ENCODE measurements at places on chromosomes 1 and 21.
A peak's percentile ranks its signal among the peaks of the same experiment; 100 is the strongest.

DNA sequence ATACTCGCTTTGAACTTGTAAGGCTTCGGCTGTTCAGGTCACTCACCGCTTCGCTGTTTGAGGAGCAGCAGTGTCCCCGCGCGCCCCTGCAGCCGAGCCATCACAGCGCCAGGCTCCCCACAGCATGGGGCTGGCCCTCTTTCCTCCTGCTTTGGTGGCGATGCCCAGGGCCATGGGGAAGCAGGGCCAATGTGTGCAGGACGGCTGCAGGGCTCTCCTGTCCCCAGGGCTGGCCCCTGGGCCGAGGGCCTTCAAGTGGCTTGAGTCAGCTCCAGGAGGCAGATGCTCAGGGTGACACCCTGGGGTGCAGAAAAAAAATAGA lies 38.5 kb upstream of the TRAPPC10 start:
- DNase-seq, result no peak

DNA sequence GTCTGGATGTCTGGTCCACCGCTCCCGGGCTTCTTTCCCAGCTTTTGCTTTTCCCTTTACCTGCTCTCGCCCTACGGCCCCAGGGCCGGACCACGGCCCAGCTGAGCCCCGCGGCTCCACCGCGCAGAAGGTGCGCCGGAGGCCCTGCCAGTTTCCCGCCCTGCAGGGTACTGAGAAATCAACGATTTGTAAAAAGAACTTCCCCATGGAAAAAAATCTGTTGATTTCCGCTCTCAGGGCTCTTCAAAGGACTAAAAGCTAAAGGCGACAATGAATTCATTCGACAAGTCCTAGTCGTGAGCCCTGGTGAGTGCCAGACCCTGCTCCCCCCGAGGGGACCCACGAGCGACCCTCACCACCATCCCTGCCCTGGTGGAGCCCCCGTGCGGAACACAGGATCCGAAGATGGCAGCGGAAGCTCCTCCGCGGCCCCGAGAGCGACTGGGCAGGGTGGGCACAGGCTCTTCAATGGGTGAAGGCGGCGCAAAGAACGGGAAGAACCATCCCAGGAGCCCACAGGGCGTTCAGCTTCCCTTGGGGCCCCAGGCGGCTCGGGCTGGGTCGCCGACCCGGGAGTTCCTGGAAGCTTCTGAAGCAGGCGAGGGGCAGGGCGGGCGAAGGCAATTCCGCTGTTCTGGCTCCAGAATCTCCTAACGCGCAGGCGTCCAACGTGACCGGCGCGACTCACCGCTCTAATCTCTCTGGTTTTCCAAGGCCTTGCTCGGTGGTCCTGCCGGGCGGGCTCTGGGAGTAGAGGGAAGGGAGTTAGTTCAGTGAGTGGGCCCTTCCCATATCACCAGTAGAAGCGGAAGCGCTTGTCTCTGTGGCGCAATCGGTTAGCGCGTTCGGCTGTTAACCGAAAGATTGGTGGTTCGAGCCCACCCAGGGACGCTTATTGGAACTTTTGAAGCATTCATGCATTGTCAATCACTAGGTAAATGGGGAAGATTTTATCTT lies 6.6 kb upstream of the RNU1-2 start:
- peak; percentile 80 for DNase-seq

DNA sequence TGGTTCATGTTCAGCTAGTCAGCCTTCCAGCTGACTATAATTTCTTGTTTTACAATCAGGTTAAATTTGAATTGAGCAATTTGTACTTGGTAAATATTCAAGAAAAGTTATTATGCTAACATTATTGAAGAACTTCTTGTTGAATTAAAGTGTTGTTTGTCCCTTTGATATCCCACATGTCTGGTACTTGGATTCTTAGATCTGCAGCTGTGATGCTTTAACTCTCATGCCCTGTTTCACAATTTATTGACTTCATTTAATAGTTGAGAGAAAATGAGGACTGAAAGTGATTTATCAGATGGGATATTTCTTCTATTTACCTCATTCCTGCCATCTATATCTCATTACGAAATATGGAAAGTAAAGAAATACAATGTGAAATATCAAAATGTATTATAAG lies 92.8 kb downstream of the FASLG start:
- DNase-seq, result no peak

DNA sequence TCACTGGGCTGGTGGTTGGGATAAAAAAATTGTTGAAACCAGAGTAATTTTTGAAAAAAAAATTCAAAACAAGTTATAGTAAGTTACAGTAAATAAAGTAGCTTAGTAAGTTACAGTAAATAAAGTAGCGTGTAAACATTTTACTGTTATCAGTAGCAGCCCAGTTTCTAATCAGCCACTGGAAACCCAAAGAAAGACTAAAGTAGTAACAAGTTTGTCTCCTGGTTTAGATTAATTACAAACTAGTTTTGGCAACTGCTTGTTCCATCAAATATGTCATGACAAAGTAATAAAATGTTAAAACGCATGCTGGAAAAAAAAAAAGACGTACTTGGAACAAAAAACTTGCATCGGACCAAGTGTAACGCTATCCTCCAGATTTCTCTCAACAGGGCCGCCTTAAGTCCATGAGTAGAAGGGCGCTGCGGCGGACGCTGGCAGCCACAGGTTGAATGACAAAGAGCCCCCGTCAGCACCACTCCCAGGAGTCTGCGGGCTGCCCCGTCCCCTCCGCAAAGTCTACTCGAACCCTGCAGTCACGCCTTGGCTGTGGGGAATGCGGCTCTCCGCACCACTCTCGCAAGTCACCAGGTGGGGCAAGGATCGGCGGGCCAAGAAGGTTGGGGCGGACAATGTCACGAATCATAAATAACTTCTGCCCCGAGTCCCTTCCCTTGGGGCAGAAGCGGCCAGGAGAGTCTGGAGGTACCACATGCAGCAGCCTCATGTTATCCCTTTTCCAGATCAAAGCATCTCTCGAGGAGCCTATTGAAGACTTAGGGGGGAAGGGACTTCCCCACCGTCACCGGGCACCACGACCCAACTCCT lies 837 bp downstream of the SLC16A1 start:
- no peak for DNase-seq

GRCh38 chr1:180524915-180525714 lies 22.7 kb upstream of the ACBD6 start:
- no peak for DNase-seq

DNA sequence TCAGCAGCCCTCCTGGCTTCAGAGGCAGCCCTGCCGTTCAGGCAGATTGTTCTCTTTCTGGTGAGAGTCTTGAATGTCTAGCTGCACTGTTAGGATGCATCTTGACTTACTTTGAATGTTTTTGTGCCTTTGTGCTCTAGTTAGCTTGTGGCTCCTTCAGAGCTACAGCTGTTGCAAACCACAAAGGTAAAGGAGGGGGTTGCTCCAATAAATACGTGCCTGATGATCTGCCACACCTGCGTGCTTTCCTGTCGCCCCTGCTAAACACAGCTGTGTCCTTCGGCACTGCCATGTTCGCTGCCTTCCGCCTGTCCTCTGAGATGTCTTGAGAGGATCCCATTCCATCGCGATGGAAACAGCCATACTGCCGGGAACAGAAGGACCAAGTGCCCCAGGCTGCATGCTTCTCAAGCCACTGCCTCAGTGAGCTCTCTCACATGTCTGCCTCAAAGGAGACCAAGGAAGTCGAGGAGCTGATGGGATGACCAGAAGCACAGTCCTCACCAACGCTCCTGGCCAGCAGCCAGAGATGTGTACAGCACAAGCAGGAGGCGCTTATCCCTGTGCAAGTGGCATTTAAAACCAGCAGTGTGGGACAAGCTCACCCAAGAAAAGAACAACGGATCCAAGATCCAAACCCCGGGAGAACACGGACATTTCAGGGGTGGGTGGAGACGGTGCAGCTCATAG lies 12.0 kb upstream of the SMIM12 start:
- DNase-seq, result peak; percentile 62

- DNase-seq, result no peak
These were observed 245.9 kb downstream of the PLPP3 start for GRCh38 chr1:56333461-56333860.

- DNase-seq, result no peak
These were observed 431.3 kb downstream of the MRPL39 start for GRCh38 chr21:25175938-25176337.
